Pancreas (tissue), 10 donors: ENCODE measurements at places on chromosomes 16 and 17. TPM values are rescaled to one million over a fixed set of nuclear protein-coding genes. Genes with fewer than 3 reads are reported as not detected.
A peak's percentile ranks its signal among the peaks of the same experiment; 100 is the strongest.

CHD3 gene
- 47.4 TPM for total RNA-seq

DNA sequence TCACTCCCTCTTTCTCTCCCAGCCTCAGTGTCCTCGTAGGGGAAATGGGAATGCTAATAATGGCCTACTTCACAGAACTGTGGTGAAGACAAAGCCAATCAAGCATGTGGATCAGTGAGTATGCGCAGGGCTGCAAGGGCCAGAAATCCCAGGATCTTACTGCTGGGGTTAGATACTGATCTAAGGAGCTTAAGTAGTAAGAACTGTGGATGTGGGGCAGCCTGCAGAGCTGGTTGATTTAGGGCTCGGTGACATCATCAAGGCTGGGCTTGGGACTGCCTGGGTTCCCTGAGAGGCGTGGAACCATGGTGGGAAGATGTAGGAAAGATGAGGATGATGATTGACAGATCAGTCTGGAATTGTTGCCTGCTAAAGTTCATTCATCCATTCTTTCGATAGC, 25.6 kb downstream of the GOSR2 start:
- no peaks in the 10 kb centered on the region for H3K4me1 ChIP-seq
- no peak overlapping the region for H3K4me3 ChIP-seq
- H3K27me3 ChIP-seq: no peaks in the 10 kb centered on the region
- no peak for DNase-seq

- no peaks in the 10 kb centered on the region for H3K36me3 ChIP-seq
- DNase-seq: peak; percentile 93
- H3K4me1 ChIP-seq: no peaks in the 10 kb centered on the region
- no peaks in the 10 kb centered on the region for H3K27me3 ChIP-seq
- peak overlapping the region; percentile 57 for H3K4me3 ChIP-seq
Observed at GRCh38 chr17:63622574-63623390, 565 bp downstream of the MAP3K3 start.

KLHL10 gene
- total RNA-seq: not detected

DNA sequence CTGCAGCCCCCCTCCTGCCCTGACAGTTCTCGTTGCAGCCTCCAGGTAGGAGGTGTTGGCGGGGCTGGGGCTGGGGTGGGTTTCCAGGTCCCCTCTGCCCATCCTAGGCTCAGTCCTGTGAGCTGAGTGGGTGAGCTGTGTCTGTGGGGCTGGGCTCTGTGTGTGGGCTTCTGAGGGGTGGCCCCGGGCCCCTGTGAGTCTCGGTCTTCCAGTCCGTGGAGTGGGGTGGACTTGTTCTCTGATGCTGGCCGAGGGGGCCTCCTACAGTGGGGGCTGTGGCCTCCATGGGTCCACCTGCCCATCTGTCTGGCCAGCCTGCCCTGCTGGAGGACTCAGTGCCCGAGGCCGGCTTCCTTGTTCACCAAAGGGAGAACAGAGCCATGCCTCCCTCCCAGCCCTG, 32.7 kb downstream of the SOX8 start:
- no peaks in the 10 kb centered on the region for H3K36me3 ChIP-seq
- H3K4me3 ChIP-seq: no peak overlapping the region
- no peaks in the 10 kb centered on the region for H3K4me1 ChIP-seq
- no peak overlapping the region for H3K27ac ChIP-seq

GRCh38 chr16:78375055-78375679, 275.7 kb downstream of the WWOX start:
- no peaks in the 10 kb centered on the region for H3K27me3 ChIP-seq
- no peak overlapping the region for H3K27ac ChIP-seq
- H3K4me1 ChIP-seq: no peaks in the 10 kb centered on the region
- DNase-seq: no peak
- H3K4me3 ChIP-seq: no peak overlapping the region

- DNase-seq: no peak
- H3K36me3 ChIP-seq: no peaks in the 10 kb centered on the region
- H3K4me1 ChIP-seq: no peaks in the 10 kb centered on the region
- H3K4me3 ChIP-seq: no peak overlapping the region
- H3K27me3 ChIP-seq: no peaks in the 10 kb centered on the region
- no peak overlapping the region for H3K27ac ChIP-seq
Observed at GRCh38 chr16:65312795-65313194, 190.9 kb upstream of the CDH11 start.

- H3K27me3 ChIP-seq: no peaks in the 10 kb centered on the region
- no peak overlapping the region for H3K27ac ChIP-seq
- H3K4me3 ChIP-seq: no peak overlapping the region
Observed at GRCh38 chr16:87698676-87699199, 67.0 kb downstream of the KLHDC4 start.

DNA sequence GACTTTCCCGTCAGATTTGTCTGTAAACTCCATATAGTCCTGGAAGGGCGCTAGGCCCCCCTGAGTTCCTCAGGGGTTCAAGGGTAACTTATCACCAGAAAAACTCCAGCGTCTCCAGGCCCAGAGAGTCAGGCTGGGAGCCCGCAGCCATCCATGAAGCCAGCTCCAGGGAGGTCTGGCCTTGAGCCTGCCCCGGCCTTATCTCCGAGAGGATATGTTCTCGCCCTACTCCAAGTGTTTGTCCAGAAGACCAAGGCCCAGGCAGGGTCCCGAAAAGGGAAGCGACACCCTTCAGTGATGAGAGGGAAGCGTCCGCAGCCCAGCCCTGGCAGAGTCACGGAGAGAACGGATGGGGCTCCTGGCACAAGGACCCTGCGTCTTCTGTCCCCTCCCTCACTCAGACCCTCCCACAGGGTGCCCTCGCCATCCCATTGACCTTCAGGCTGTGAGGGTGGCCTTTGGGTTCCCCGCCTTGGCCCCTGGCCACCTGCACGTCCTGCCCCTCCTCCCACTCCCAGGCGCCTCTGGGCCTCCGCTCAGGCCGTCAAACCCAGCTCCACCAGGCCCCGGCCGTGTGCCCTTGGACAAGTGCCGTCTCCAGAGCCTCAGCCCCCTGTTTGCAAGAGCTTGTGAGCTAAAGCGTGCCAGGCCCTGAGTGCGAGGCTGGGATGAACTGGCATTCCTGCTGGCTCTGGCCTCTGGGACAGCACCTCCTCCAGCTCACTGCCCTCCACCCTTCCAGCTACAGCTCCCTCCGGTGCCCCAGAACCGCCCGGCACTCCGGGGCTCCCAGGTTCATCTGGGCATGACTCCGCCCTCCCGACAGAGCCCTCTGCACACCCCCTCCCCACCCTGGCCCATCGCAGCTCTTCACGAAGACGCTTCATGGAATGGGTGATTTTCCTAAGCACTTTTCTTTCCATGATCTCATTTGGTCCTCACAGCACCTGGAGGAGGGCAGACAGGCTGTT, 83.4 kb downstream of the ZDHHC7 start:
- no peaks in the 10 kb centered on the region for H3K36me3 ChIP-seq
- H3K4me3 ChIP-seq: no peak overlapping the region
- no peak overlapping the region for H3K27ac ChIP-seq
- no peaks in the 10 kb centered on the region for H3K27me3 ChIP-seq
- H3K4me1 ChIP-seq: no peaks in the 10 kb centered on the region
